Cardiac muscle cell (in vitro differentiated cells and primary cell): ENCODE measurements at places on chromosomes 16 and 17.

DNA sequence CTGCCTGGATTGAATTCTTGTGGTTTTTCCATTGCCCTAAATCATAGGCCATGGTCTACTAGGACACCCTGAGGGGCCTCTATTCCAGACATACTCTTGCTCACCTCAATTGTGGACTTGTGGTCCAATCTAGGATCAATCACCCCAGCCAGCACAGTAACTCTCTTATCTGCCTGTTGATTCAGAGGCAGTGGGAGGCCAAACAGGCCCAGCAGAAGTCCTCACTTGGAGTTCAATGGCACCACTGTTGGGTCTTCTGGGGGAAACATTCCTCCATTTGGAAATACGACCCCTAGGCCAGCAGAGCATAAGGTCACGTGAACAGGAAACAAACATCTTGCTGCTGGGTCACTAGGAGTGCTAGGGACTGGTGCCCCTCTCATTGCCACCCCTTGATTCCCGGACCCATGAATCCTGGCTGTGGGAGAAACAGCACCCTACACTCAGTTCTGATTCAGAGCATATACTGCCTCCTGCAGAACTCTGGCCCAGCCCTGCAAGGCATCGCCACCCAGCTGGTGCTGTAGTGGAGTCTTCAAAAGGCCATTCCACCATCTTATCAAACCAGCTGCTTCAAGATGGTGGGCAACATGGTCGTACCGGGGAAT lies 6.8 kb upstream of the NXN start:
- no peak for DNase-seq

- DNase-seq: no peak
Observed at GRCh38 chr16:27907457-27907972, 156.0 kb downstream of the GSG1L start.

- DNase-seq: no peak
Observed at GRCh38 chr17:58193641-58194255, 1.2 kb downstream of the EPX start.

DNA sequence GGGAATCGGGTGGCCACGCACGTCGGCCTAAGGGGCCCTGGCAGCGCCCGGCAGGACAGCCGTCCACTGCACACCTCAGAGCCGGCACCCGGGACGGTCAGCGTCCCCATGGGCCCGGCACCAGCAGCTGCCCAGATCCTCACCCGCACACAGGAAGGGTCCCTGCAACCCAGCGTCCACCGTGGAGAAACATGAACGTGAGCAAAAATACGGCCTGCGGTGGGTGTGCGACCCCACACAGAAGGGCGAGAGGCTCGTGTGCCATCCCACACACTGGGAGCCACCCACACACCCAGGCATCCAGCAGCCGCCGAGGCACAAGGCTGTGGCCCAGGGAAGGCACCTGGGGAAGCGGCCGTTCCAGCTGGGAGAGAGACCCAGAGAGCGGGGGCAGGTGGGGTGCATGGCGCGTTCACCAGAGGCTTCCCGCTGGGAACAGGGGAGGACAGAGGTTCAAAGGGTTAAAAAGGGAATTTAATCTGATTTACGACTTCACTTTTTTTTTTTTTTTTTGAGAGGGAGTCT lies 6.4 kb downstream of the PIEZO1 start:
- no peak for DNase-seq

GRCh38 chr17:41474863-41475262 lies 6.1 kb downstream of the KRT35 start:
- no peak for DNase-seq

DNA sequence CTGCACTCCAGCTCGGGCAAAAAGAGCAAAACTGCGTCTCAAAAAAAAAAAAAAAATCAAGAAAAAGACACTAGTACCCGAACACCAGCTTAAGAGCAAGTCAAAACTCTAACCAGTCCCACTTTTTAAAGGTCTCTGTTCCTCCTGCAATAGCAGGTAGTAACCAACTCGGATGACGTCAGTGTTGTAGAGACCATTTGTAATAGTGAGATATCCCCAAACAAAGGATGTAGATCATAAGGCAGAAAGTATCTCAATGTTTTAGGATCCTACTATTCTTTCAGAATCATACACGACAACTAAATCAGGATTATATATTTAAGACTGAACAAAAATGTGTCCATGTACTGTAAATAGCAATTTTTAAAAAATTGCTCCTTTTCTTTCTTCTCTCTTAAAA lies 2.4 kb downstream of the JPT1 start:
- DNase-seq: no peak

GRCh38 chr17:28953444-28954118 lies 2.3 kb upstream of the PHF12 start:
- peak; percentile 61 for DNase-seq

GRCh38 chr16:28110977-28111376 lies 47.5 kb upstream of the GSG1L start:
- DNase-seq: no peak

- peak; percentile 76 for DNase-seq
Observed at GRCh38 chr16:27313422-27314160, at the start of gene IL4R. IL4R (plus strand) TSS chr16:27313974; CDS start chr16:27340204, 26,230 bp downstream.

DNA sequence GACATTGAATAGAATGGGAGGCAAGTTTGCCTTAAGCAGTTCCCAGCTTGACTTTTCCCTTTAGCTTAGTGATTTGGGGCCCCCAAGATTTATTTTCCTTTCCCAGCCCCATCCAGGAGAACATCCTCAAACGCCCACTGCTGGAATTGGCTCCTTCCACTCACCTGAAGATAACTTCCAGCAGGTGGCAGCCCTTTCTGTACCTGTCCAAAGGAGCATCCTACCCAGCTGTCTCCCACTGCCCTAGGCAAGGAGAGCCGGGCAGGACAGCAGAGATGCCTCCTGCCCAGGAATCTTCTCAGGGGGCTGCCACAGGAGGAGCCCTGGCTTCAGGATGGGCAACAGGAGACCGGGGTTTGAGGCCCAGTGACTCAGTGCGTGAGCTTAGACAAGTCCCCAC lies 6.4 kb downstream of the CACNG5 start:
- DNase-seq: no peak

GRCh38 chr17:70099294-70099693 lies 24.3 kb downstream of the KCNJ16 start:
- DNase-seq: no peak

DNA sequence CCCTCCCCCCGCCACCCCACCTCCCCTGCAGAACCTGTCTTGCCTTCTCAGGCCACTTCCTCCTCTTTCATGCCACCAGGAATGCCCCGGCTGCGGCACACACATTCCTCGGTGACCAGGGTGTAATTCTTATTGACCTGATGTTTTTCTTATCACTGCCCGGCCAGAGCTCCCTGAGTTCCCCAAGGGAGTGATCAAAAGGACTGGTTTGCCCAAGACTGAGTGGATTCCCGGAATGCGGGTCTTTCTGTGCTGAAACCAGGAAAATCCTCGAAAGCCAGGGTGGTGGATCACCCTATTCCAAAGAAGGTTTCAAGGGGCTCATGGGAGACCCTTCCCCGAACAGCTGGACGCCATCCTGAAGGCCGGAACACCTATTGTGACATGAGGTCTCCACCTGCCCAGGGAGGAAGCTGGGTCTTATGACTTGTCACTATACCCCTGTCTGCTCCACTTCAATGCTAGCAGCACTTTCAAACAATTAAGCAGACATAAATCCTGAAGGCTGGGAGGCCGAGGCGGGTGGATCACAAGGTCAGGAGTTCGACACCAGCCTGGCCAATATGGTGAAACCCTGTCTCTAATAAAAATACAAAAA lies 53.0 kb upstream of the RPL38 start:
- DNase-seq: no peak

- no peak for DNase-seq
Observed at GRCh38 chr17:79945591-79946255, 89.9 kb downstream of the TBC1D16 start.

DNA sequence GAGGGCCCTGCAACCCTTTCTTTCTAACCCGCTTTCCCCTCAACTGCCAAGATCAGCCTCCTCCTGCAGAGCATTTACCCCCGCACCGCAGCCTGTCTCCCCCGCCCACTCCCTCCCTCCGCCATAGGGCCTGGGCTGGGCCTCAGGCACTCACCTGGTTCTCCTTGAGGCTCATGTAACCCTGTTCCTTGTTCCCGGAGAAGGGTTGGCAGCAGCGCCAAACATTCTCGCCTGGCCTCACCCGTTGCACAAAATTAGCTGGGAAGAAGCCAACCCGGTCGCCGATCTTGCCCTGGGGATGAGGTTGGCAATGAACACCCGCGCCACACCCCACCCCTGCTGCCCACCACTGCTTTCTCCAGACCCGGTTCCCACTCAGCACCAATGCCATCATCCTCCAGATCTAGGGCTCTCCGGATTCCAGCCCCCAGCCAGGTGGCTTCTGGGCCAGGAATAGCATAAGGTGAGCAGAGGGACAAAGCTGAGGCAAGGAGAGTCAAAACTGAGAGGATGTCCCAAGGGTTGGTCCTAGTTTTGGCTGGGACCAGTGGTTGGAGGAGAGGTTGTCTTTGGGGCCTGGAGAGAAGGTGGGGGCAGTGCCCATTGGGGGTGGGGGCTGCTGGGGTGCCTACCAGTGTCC lies 12.8 kb downstream of the STAC2 start:
- no peak for DNase-seq

GRCh38 chr17:79859676-79860615 lies 20.7 kb upstream of the CBX4 start:
- DNase-seq: no peak

DNA sequence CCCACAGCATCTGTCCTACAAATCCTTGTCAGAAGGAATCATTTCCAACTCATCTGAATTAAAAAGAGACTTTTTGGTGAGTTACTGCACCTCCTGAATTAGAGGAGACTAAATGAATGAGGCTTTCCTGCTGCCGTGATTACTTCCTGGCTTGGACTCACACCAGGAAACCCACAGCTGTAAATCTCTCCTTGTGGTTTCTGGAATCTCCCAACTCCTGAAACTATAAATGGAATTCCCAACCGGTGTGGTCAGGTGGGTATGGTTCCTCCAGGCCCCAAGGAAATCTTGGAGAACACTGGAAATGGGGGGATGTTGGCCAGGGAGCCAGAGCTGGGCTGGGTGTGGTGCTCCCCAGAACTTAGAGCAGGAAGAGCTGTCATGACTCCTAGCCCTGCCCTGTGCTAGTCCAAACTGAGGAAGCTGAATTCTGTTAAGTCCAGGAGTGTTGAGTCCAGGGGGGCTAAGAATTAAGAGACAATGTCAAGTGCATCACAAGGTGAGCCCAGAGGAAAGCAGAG lies 216.4 kb downstream of the GSG1L start:
- peak; percentile 21 for DNase-seq

DNA sequence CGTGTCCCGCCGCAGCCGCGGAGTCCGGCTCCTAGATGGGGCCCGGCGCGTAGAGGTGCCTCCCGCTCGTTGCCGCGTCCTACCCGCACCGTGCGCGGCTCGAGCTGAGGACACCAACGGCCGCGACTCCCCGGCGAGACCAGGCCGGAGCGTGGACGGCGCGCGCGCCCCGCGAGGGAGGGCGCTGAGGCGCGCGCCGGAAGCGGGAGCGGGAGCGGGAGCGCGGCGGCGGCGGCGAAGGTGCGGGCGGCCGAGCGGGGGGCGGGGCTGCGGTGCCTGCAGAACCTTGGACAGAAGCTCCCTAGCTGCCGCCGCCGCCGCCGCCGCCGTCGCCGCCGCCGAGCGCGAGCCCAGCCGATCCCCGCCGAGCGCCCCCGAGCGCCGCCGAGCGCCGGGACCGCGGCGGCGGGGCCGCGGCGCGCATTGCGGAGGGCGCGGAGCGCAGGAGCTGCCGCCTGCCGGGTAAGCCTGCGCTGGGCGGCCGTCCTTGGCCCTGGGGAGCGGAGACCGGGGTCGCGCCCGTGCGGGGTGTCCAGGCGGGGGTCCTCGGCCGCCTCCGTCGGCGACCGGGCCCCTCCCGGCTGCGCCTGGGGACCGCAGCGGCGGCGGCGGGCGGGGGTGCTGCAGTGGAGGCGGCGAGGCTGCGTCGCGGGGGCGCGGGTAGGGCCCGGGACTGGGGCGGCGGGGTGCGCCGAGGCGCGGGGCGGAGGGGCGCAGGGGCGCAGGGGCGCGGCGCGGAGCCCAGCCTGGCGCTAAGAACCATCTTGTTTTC lies at the start of gene CDK5R1:
Gene CDK5R1 (plus strand): TSS at position 293 of the 772 bp plus-strand sequence. CDS start 628 bp downstream, outside the sequence.
- DNase-seq: peak; percentile 90

DNA sequence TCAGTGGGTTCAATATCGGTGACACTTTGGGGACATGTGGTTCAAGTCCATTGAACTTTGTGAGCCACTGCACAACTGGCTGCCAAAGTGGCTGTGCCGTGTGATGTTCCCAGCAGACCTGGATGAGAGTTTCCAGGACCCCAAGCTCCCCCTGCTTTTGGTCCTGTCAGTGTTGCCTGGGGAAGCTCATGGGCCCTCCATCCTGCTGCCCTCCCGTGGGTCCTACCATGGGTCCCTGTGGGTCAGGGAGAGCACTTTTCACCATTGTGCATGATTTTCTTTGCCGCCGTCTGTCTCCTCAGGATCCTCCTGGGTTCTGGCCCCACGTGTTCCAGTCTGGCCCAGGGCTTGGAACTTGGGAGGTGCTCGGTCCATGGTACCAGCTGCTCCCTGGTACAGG lies 38.1 kb downstream of the LGALS9 start:
- no peak for DNase-seq

- DNase-seq: no peak
Observed at GRCh38 chr17:9229826-9230201, 208.5 kb downstream of the NTN1 start.

- DNase-seq: no peak
Observed at GRCh38 chr17:49850218-49850610, 2.3 kb upstream of the TAC4 start.

GRCh38 chr16:20409398-20410120 lies at the start of gene ACSM5:
ACSM5 (plus strand) TSS chr16:20409534; CDS start chr16:20411485, 1,951 bp downstream.
- peak; percentile 15 for DNase-seq

- DNase-seq: peak; percentile 83
Observed at GRCh38 chr16:1048442-1049112, 24.0 kb upstream of the SSTR5 start.

GRCh38 chr17:8537734-8538133 lies 92.8 kb downstream of the MYH10 start:
- DNase-seq: no peak

GRCh38 chr16:81888520-81889394 lies 109.7 kb downstream of the PLCG2 start:
- peak; percentile 21 for DNase-seq

GRCh38 chr17:957856-958421 lies 21.6 kb downstream of the NXN start:
- DNase-seq: peak; percentile 79

GRCh38 chr17:75011401-75012095 lies 922 bp upstream of the MRPL58 start:
- DNase-seq: no peak

DNA sequence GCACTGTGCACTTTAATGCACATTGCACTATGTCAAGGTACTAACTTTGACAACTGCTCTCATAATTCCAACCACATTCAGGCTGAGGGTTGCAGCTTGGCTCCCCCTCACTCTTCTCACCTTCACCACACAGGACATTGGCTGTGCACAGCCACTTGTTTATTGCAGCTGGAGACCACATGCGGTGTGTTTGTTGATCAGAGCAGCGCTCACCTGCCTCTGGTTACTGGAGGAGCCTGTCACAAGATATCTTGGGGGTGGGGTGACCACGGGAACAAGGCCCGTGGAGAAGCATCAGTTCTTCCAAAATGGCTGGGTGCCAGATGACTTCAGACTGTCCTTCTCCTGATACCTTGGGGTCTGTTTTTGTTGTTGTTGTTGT lies 10.6 kb upstream of the CCL5 start:
- DNase-seq: no peak

DNA sequence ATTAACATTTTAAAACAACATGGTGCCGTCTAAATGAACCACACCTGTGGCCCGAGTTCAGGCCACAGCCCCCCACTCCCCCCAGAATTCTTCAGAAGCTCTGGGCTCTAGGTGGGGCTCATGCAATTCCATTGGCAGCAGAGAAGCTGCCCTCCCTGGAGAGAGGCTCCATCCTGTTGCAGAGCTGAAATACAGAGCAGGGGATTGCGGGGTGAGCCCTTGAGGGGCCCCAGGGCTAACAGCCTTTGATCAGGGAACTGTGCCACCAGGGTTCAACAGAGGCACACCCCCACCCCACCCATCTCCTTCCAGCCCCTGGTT lies 69.3 kb downstream of the ABR start:
- no peak for DNase-seq
